Cardiac muscle cell (in vitro differentiated cells and primary cell): ENCODE measurements at places on chromosomes 7 and 10. TPM values are rescaled to one million over a fixed set of nuclear protein-coding genes. Genes with fewer than 3 reads are reported as not detected.

- H3K27me3 ChIP-seq, result no peaks in the 10 kb centered on the region
- H3K4me3 ChIP-seq, result no peak overlapping the region
- no peaks in the 10 kb centered on the region for H3K4me1 ChIP-seq
- no peaks in the 10 kb centered on the region for H3K36me3 ChIP-seq
These were observed 286.6 kb downstream of the SEMA3D start for GRCh38 chr7:84900215-84900614.

VTI1A gene
- 28.1 and 33.1 TPM in 2 replicates for total RNA-seq

KAZALD1 gene
- 50.1 and 52.9 TPM in 2 replicates for total RNA-seq

DNA sequence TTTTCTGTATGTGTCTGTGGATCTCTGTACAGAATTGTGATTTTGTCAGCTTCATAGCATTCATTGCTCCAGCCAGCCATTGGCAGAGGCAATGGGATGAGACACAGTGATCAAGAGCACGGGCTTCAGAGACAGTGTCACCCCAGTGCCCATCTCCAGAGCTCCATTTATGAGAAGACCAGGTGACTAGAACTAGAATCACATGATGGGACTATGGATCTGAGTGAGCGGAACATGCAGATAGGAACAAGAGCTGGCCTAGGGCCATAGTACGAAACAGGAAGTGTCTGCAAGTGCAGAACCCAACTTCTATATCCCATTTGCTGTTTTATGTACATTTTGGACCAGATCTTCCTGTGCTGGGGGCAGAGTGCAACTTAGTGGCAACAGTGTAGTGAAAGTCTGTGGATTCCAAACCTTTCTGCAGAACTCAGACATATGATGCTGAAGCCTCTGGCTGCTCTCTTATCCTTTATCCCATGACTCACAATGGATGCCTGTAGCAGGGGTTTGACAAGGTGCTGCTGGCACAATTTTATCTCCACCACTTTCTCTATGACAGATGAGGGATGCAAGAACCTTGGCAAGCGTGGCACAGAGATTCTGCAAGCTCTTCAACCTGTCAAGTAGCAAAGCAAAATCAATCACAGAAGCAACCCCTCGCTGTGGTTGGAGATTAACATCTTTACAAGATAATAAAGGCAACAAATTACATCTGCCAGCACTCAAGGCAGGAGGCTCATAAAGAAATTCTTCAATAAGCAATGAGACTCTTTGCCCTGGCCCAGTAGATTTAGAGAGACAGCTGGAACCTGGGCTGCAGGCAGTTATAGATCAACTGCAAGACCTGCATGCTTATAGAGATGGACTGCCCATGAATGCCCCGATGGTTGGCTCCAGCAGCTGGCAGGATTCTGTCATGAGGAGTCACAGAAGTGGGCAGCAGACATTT lies 681.3 kb downstream of the TNS3 start:
- peaks cover 3% of the 10 kb centered on the region for H3K4me1 ChIP-seq
- H3K27ac ChIP-seq, result no peak overlapping the region
- no peaks in the 10 kb centered on the region for H3K36me3 ChIP-seq
- peak; percentile 59 for DNase-seq
- H3K27me3 ChIP-seq, result no peaks in the 10 kb centered on the region

MYPN gene
- 3.9 and 5.3 TPM in 2 replicates for total RNA-seq

- H3K4me1 ChIP-seq, result no peaks in the 10 kb centered on the region
- no peak overlapping the region for H3K4me3 ChIP-seq
- H3K27me3 ChIP-seq, result no peaks in the 10 kb centered on the region
- H3K27ac ChIP-seq, result no peak overlapping the region
These were observed 45.1 kb upstream of the WDR11 start for GRCh38 chr10:120806081-120806480.

INMT gene
- total RNA-seq, result 2.6 and 4.9 TPM in 2 replicates

ZNF735 gene
- total RNA-seq, result not detected in 2 replicates

- H3K27me3 ChIP-seq, result no peaks in the 10 kb centered on the region
- H3K4me3 ChIP-seq, result no peak overlapping the region
- peaks cover 10% of the 10 kb centered on the region for H3K4me1 ChIP-seq
- H3K27ac ChIP-seq, result no peak overlapping the region
- H3K36me3 ChIP-seq, result peaks cover 15% of the 10 kb centered on the region
- DNase-seq, result no peak
These were observed 367.2 kb upstream of the GALNT17 start for GRCh38 chr7:70764701-70765208.

NEUROG3 gene
- total RNA-seq, result not detected in 2 replicates

DNA sequence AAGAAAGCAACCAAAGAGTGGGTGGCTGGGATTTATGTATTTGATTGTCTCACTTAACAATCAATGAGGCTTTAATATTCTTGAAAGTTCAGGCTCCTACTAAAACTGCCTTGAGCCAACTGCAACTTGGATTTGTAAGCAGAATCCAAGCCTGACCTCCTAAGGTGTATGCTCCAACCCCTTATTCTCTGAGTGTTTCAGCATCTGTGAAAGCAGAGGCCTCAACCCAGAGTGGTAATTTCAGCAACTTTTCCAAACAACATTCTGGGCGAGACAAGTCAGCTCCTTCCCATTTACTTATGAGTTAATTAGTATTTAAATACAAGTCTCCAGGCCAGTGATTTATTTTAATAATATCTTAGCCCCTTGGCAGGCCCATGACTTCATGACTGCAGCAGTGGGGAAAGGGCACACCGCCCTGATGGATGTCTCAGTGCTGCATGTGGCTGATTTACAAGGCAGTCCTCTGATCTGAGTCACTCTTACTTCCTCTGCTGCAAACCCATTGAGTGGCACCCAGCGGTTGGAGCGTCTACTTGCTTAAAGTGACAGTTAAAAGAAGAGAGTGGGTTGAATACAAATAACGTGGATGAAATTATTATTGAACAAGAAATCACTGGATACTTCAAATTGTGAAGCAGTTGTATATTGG lies 209.1 kb downstream of the TRIL start:
- no peak overlapping the region for H3K4me3 ChIP-seq
- H3K36me3 ChIP-seq, result no peaks in the 10 kb centered on the region

DNA sequence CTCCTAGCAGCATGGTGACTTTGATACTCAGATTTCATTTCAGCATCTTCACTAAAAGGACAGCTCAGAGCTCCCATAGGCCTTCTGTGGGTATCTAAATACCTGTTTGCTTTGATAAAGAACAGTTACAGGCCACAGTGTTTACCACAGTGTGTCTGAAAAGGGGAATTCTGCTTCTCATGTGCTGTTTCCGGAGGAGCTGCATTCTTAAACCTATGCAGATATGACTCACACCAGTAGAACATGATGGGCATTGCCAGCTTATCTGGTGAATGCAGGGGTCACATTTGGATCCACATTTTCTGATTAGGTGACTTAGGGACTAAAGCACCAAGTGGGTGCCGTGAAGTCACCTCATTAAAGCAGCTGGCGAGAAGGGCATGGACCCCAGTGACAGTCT lies 52.6 kb downstream of the TRRAP start:
- peaks cover 77% of the 10 kb centered on the region for H3K36me3 ChIP-seq
- H3K27ac ChIP-seq, result no peak overlapping the region
- H3K27me3 ChIP-seq, result no peaks in the 10 kb centered on the region

DNA sequence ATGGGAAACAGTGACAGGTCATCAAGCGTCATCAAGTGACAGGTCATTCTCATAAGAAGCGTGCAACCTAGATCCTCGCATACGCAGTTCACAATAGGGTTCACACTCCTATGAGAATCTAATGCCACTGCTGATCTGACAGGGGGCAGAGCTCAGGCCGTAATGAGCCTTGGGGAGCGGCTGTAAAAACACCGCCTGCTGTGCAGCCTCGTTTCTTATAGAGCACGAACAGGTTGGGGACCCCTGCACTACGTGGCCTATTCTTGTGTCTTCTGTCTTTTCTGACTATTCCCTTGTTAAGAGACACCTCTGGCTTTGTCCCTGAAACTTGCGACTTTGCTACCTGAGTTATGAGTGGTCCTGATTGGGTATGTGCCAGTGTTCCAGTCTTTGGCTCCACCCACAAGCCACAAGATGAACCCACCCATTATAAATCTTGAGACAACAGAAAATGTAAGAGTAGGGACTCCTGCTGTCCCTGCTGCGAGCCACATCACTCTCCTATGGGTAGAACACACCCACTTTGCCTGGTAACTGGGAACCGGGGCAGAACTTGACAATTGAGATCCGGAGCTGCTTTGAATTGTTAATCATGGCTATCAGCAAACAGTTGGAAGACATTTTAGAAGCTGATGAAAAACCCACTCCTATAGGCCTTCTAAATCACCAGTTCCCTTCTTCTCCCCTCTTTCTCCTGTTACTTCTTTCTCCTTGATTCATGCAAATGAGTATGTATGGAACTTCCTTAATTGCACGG lies 55.8 kb upstream of the EXOC4 start:
- H3K27ac ChIP-seq, result no peak overlapping the region
- no peak for DNase-seq
- H3K27me3 ChIP-seq, result peaks cover 8% of the 10 kb centered on the region
- H3K36me3 ChIP-seq, result no peaks in the 10 kb centered on the region

DNA sequence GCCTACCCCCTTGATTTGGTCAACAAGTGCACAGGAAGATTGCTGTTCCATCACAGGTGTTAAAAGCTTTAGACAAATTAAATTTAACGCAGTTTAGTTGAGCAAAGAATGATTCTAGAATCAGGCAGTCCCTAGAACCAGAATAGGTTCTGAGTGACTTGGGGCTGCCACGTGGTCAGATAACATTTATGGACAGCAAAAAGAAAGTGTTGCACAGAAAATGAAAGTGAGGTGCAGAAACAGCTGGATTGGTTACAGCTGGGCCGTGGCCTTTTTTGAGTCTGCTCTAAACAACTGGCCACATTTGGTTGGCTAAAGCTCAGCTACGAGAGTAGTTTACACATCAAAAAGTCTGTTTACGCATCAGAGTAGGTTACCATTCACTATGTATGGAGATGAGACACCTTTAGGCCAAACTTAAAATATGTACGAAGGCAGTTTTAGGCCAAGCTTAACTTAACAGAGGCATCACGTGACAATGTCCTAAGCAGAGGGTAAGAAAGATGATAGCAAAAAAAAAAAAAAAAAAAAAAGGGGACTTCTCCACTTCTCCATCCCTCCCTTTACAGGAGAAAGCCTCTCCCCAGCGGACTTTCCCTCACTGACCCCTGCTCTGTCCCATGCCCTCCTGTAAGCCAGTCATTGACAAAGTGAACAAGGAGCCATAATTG lies 133.2 kb upstream of the PRR15 start:
- no peak for DNase-seq
- no peak overlapping the region for H3K27ac ChIP-seq
- no peaks in the 10 kb centered on the region for H3K36me3 ChIP-seq
- no peak overlapping the region for H3K4me3 ChIP-seq
- no peaks in the 10 kb centered on the region for H3K4me1 ChIP-seq
- no peaks in the 10 kb centered on the region for H3K27me3 ChIP-seq

CTNNA3 gene
- total RNA-seq, result 27.9 and 71.7 TPM in 2 replicates

SPDYE8 gene
- total RNA-seq, result not detected in 2 replicates

PROSER2 gene
- total RNA-seq, result 17.3 and 20.7 TPM in 2 replicates

CLRN3 gene
- total RNA-seq, result not detected in 2 replicates

- H3K4me3 ChIP-seq, result no peak overlapping the region
- H3K36me3 ChIP-seq, result no peaks in the 10 kb centered on the region
- H3K27me3 ChIP-seq, result peaks cover 8% of the 10 kb centered on the region
- peaks cover 18% of the 10 kb centered on the region for H3K4me1 ChIP-seq
- no peak overlapping the region for H3K27ac ChIP-seq
- DNase-seq, result no peak
These were observed 17.6 kb upstream of the LAMB1 start for GRCh38 chr7:108020585-108020984.

GRCh38 chr10:969473-970150 lies 18.6 kb upstream of the GTPBP4 start:
- no peak overlapping the region for H3K27ac ChIP-seq
- no peaks in the 10 kb centered on the region for H3K27me3 ChIP-seq
- H3K4me3 ChIP-seq, result no peak overlapping the region
- no peak for DNase-seq
- H3K36me3 ChIP-seq, result no peaks in the 10 kb centered on the region
- peaks cover 11% of the 10 kb centered on the region for H3K4me1 ChIP-seq

DNA sequence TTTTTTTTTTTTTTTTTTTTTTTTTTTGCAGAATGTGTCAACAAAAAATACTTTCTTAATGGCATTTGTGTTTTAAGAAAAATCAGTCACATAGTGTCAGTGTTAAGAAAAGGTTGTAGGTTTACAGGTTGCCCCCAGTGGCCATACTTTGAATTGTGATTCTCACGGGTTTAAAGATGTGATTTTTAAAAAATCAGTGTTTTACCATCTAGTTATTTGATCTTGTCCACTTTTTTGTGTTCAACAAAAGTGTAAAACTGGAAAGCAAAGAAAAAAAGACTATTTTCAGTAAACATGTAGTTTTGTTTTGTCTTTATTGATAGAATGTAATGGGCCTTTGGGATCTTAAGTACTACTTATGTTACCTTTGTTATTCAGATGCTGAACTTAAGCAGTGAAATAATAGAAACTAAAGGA lies 25.7 kb downstream of the SUV39H2 start:
- H3K27ac ChIP-seq, result no peak overlapping the region
- peak; percentile 30 for DNase-seq
- no peak overlapping the region for H3K4me3 ChIP-seq
- H3K36me3 ChIP-seq, result peaks cover 35% of the 10 kb centered on the region

- H3K27ac ChIP-seq, result no peak overlapping the region
- H3K4me3 ChIP-seq, result no peak overlapping the region
- DNase-seq, result no peak
- H3K27me3 ChIP-seq, result no peaks in the 10 kb centered on the region
These were observed 73.9 kb downstream of the KAT6B start for GRCh38 chr10:74900297-74900696.

GRCh38 chr10:9243941-9244411 lies 1189.5 kb downstream of the GATA3 start:
- H3K4me1 ChIP-seq, result no peaks in the 10 kb centered on the region
- DNase-seq, result no peak
- no peak overlapping the region for H3K27ac ChIP-seq
- H3K36me3 ChIP-seq, result no peaks in the 10 kb centered on the region
